PC-9 (cell line): ENCODE measurements at places on chromosomes 2 and 18. TPM values are rescaled to one million over a fixed set of nuclear protein-coding genes. Genes with fewer than 3 reads are reported as not detected.

GRCh38 chr2:33903215-33903614 is 304.1 kb upstream of the FAM98A start:
- peaks cover 12% of the 10 kb centered on the region for H3K27me3 ChIP-seq
- no peak for DNase-seq
- H3K27ac ChIP-seq: no peak overlapping the region
- no peak overlapping the region for H3K4me3 ChIP-seq
- H3K4me1 ChIP-seq: no peaks in the 10 kb centered on the region

Gene AMER3
- not detected in 2 replicates for total RNA-seq

Gene RNU2-63P
- total RNA-seq: 3.9 TPM in 1 of 2 replicates, not detected in the other

DNA sequence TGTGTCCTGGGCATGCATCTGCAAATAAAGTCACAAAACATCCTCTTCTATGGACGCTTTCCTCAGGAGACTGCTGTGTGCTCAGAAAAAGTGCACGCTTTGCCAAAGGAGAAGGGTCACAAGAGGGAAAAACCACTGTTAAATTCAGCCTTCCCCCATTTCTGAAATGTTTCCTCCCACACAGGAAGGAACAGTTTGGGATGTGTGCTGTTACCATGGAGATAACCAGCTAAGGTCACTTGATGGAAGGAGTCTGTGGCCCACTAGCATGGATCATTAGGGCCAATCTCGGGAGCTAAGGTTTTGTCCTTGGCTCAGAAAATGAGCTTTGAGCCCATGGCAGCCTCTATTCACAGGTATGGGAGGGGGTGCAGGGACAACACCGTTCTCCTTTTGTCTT is 5.6 kb downstream of the KCNE4 start:
- no peaks in the 10 kb centered on the region for H3K27me3 ChIP-seq
- peaks cover 12% of the 10 kb centered on the region for H3K4me1 ChIP-seq
- DNase-seq: no peak
- H3K27ac ChIP-seq: no peak overlapping the region
- H3K4me3 ChIP-seq: no peak overlapping the region
- H3K36me3 ChIP-seq: no peaks in the 10 kb centered on the region

DNA sequence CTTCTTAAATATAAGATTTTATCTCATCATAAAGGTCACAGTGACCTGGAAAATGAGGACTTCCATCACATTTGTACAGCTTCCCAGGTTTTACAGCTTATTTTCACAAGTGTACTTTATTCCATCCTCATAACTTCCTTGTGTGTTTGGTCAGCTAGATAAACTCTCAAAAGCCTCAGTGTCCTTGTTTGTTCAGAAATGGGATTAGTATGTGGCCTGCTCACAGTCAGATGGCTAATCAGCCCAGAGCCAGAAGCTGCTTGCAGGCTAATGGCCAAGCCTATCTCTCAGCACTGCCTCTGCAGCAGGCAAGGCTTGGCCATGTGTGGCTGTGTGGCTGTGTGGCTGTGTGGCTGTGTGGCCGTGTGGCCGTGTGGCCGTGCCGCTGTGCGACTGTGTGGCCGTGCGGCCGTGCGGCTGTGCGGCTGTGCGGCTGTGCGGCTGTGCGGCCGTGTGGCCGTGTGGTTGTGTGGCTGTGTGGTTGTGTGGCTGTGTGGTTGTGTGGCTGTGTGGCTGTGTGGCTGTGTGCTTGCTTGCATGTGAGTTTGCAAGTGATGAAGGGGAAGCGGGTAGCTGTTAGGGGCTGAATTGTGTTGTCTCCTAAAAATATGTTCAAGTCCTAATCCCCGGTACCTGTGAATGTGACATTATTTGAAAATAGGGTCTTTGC is 233.0 kb upstream of the TNP1 start:
- no peak for DNase-seq
- peaks cover 10% of the 10 kb centered on the region; the same call in 1 of the 2 replicates for H3K4me1 ChIP-seq
- no peak overlapping the region for H3K4me3 ChIP-seq
- no peak overlapping the region for H3K27ac ChIP-seq
- H3K27me3 ChIP-seq: no peaks in the 10 kb centered on the region

Gene CMPK2
- not detected in 2 replicates for total RNA-seq

Gene C2orf72
- total RNA-seq: 0.13 TPM in 1 of 2 replicates, not detected in the other

DNA sequence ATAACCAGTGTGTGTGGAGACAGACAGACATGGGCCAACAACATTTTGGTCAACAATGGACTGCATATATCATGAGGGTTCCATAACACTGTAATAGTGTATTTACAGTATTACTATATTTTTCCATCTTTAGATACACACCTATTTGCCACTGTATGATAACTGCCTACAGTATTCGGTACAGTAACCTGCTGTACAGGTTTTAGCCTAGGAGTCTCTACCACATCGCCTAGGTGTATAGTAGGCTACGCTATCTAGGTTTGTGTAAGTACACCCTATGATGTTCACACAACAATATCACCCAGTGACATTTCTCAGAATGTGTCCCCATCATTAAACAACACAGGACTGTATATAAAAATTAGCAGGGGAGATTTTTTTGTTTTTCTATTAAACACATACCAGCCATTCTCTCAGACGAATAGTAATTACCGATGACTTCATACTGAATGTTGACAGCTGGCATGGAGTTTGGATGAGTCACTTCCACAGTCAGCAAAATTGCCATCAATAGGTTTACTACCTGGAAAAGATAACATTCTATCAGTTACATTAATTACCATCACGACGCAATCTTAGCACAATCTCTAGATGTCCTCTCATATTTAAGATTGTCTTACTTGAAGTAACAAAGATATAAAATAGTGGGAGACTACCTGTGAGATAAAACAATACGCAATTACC is 10.8 kb downstream of the LAPTM4A start:
- no peaks in the 10 kb centered on the region for H3K27me3 ChIP-seq
- peaks cover 23% of the 10 kb centered on the region for H3K4me1 ChIP-seq
- no peak overlapping the region for H3K4me3 ChIP-seq

DNA sequence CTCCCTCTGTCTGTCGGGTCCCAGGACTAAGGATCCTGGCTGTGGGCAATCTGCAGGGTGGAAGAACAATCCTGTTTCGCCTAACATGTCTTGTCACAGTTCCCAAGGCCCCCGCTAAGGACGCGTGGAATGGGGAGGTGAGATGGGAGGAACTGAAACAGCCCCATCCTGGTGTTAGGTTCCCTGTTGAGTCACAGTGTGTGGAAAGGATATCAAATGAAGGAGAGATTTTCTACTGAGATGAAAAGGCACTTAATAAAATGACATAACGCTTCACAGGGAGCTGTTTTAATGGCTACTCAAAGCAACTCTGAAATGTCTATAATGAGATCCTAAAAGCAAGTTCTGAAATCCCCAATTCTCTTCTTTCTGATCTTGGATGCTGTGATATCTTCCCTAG is 52.5 kb downstream of the RAB31 start:
- H3K36me3 ChIP-seq: no peaks in the 10 kb centered on the region
- no peak for DNase-seq
- H3K27ac ChIP-seq: no peak overlapping the region
- H3K27me3 ChIP-seq: no peaks in the 10 kb centered on the region

Gene MC4R
- total RNA-seq: not detected in 2 replicates

DNA sequence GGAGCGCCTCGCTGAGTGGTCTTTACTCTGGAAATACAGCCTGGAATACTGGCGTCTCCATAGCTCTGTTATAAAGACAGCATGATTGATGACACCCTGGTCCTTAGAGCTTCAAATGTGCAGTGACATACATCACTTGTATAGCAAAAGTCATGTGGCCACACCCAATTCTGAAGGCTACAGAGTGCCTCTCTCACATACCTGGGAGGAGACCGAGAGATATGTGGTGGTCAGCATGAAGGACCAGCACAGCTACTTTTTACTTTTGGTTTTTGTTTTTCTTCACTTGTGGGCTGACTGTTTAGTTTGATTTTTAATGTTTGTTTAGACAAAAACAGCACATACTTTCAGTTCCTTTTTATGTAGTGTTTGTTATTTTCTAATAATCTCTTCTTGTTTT is 938.5 kb upstream of the SOX11 start:
- H3K27me3 ChIP-seq: no peaks in the 10 kb centered on the region
- no peak for DNase-seq
- H3K36me3 ChIP-seq: no peaks in the 10 kb centered on the region
- H3K4me1 ChIP-seq: no peaks in the 10 kb centered on the region
- H3K4me3 ChIP-seq: no peak overlapping the region

Gene LHCGR
- total RNA-seq: not detected in 2 replicates

Gene GPR75
- 1.8 and 3.7 TPM in 2 replicates for total RNA-seq

- H3K36me3 ChIP-seq: no peaks in the 10 kb centered on the region
- peak; percentile 53 for DNase-seq
- peaks cover 21% of the 10 kb centered on the region for H3K4me1 ChIP-seq
- H3K27me3 ChIP-seq: no peaks in the 10 kb centered on the region
- peak within 1 kb of the TSS; percentile 73 for H3K4me3 ChIP-seq
Measured at GRCh38 chr2:189580658-189581353, at the start of gene SLC40A1. TSS of gene SLC40A1 (minus strand) at chr2:189580786. CDS start at chr2:189580460, 326 bp downstream.

DNA sequence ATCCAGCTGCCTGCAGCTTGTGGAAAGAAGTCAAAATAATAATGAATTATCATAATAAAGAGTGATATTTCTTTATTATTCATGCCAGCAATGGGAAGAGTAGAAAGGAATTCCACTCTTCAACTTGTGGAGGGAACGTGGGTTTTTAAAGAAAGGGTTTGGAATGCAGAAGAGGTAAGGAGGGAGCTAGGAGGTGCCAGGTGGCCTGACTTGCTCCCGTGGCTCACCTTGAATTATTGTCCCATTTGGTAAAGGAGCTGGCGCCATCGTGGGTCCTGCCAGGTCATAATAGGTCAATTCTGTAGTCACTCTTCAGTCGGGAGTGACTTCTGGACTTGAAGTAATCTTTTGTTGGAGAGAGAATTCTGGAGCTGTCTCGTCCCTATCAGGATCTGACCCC is 95.2 kb upstream of the BARD1 start:
- no peaks in the 10 kb centered on the region for H3K27me3 ChIP-seq
- H3K36me3 ChIP-seq: no peaks in the 10 kb centered on the region
- H3K4me3 ChIP-seq: no peak overlapping the region
- DNase-seq: no peak

DNA sequence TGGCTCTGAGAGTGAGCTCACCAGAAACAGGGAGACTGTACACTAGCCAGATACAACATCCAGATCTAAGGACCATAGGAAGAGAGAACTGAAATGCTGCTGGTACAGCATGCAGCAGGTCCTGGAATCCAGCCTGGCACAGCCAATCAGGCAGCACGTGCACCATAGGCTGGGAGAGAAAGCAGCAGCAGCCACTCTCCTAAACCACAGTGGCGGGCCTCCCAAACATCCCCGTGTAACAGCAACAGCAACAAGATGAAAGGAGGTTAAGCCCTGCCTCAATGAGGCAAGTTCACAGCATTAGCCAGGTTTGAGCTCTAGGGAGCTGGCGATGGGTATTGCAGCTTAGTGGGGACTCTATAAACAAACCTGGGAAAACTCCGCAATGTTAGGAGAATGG is 192.0 kb downstream of the EPHA4 start:
- H3K27me3 ChIP-seq: no peaks in the 10 kb centered on the region
- H3K4me3 ChIP-seq: no peak overlapping the region
- H3K27ac ChIP-seq: no peak overlapping the region
- no peaks in the 10 kb centered on the region for H3K36me3 ChIP-seq
- H3K4me1 ChIP-seq: no peaks in the 10 kb centered on the region
- DNase-seq: no peak

- H3K27ac ChIP-seq: no peak overlapping the region
- H3K27me3 ChIP-seq: peaks cover 3% of the 10 kb centered on the region; the same call in 1 of the 2 replicates
- H3K4me1 ChIP-seq: no peaks in the 10 kb centered on the region
- no peaks in the 10 kb centered on the region for H3K36me3 ChIP-seq
- no peak for DNase-seq
- H3K4me3 ChIP-seq: no peak overlapping the region
Measured at GRCh38 chr2:106782681-106783080, 103.3 kb downstream of the ST6GAL2 start.

Gene NEU2
- not detected in 2 replicates for total RNA-seq

DNA sequence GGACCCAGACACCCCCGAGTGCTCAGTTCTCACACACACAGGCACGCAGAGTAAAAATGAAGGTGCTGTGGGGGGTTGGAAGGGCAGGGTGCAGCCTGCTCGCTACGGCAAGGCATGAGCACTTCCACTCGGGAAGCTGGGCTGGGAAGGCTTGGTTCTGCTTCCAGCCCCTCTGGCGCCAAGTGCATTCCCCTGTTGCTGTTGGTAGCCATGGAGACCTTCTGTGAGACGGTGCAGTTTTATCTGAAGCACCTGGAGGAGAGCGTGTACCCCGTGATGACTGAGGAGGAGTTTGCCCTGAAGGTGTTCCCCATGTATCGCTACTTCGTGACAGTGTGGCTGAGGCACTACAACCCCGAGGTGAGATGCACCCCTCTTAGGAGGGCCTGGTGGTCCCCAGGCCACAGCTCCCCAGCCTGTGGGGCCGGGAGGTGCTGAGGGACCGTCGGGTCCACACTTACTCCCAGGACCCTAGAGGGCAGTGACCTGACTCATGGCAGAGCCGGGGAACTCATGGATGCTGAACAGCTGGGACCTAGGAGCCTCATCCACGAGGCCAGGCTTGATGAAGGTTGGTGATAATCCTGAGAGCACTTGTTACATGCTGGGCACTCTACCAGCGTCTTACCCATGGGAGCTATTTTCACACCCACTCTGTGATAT is 15.5 kb downstream of the MROH2A start:
- no peak overlapping the region for H3K4me3 ChIP-seq
- no peak for DNase-seq
- no peaks in the 10 kb centered on the region for H3K27me3 ChIP-seq
- H3K27ac ChIP-seq: no peak overlapping the region
- H3K4me1 ChIP-seq: no peaks in the 10 kb centered on the region
- H3K36me3 ChIP-seq: no peaks in the 10 kb centered on the region

DNA sequence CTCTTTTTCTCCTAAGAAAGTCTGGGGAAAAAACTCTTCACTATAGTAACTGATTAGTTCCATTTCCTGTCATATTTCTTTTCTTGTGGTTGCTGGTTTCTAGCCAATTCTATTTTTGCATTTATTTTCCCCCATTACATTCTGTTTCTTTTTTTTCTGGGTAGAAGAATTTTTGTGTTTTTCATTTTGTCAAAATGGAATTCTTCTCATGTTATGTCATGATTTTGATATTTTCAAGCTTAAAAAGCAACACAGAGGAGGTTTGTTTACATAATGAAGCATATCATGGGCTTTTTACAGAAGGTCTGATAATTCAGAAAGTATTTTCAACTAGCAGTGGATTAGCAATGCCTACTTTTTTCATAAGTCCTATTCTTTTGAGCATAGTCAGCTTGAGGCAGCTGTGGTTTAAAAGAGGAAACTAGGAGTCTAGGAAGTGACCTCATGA is 102.0 kb downstream of the MAP2 start:
- no peaks in the 10 kb centered on the region for H3K36me3 ChIP-seq
- H3K27me3 ChIP-seq: no peaks in the 10 kb centered on the region
- peaks cover 11% of the 10 kb centered on the region; the same call in 1 of the 2 replicates for H3K4me1 ChIP-seq
- no peak overlapping the region for H3K4me3 ChIP-seq
- DNase-seq: peak; percentile 35
- H3K27ac ChIP-seq: peak overlapping the region; percentile 23; the same call in 1 of the 2 replicates

DNA sequence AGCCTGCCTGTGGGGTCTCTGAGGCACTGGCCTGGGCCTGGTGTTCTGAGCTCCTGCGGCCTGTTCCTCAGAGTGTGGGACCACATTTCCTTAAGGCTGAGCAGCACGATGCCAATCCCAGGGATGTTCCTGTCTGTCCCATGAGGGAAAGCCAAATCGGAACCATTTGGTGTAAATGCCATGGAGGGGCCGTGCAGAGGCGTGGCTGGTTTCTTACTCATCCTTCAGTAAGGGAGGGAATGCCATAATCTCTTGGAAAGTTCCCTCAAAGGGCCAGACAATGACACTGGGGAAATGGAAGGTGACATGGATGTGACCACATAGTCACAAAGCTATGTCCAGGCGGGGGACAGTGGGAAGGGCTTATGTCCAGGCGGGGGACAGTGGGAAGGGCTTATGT is 14.4 kb upstream of the PTMA start:
- H3K27ac ChIP-seq: no peak overlapping the region
- H3K27me3 ChIP-seq: no peaks in the 10 kb centered on the region
- H3K4me1 ChIP-seq: no peaks in the 10 kb centered on the region
- H3K36me3 ChIP-seq: no peaks in the 10 kb centered on the region
- H3K4me3 ChIP-seq: no peak overlapping the region
- DNase-seq: no peak
